ENCODE measurements at places on chromosomes 6 and 20.

DNA sequence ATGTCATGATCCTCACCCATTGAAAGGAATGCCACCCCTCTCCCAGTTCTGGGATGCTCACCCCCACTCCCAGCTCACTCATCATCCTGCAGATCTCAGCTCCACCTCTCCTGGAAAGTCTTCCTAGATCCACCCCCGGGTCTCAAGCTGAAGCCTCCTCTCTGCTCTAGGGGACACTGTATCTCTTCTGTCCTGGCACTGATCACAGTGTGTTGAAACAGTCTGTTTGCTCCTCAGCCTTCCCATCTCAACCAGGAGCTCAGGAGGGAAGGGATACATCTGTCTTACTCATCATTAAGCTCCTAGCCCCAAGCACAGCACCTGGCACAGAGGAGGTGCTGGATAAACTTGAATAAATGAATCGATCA, 80.1 kb downstream of the MRPL14 start:
- no peak for DNase-seq

DNA sequence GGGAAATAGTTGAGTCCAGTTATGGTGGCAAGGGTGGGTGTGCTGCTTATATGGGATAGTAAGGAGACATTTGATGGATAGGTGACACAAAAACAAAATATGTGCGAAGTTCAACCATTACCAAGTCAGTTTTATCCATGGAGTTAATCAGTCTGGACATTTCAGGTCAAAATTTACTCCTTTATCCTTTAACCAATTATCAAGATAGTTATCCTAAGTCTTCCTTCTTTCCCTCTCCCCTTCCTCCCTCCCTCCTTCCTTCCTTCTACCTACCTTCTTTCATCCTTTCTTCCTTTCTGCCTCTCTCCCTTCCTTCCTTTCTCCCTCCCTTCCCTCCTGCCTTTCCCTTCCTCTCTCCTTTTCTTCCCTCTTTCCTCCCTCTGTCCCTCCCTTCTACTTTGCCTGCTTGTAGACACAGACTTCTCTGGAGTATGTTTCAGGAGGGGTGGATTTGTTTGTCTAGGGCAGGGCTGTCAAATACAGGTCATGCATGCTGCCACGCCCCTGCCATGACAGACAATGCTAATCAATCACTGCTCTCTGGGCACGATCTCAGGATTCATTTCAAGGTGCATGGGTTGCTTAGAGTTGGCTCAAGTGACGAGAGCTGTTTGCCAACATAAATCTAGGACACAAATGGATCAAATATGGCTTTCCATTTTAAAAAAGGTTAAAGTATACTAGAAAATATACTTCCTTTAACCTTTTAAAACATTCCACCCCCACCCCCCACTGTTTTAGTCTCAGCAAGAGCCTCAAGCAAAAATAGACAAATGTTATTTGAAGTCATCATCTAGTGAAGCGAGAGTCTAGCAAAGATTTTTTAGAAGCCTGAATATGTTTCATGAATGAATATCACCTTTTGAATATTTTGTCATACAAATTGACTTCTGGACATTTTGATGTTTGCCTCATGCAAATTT, 281.6 kb upstream of the CITED2 start:
- no peak for DNase-seq

DNA sequence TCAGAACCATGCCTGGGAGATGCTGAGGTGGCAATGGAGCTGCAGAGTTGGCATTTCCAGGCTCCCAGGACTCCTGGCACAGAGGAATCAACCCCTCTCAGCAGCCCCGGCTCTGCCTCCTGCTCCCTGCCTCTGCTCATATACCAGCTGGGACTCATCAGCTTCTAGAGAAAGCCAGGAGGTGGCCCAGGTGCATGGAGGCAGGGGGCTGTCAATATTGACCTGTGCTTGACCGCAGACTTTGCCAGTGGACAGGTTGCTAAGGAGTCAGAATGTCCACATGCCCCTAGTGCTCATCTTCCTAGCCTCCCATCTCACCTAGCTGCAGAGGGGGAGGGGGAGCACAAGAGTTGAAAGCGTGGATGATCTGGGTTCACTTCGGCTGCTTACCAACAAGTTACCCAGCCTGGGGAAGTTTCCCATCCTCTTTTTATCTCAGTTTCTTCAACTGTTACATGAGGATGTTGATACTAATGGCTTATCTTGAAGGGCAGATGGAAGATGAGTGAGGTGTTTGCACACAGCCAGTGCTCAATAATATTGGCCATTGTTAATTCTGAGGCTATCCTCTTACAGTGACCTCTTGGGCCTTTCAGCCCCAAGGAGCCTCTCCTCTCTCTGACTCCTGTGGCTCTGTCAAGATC, 9.2 kb upstream of the SCRT2 start:
- no peak for DNase-seq

DNA sequence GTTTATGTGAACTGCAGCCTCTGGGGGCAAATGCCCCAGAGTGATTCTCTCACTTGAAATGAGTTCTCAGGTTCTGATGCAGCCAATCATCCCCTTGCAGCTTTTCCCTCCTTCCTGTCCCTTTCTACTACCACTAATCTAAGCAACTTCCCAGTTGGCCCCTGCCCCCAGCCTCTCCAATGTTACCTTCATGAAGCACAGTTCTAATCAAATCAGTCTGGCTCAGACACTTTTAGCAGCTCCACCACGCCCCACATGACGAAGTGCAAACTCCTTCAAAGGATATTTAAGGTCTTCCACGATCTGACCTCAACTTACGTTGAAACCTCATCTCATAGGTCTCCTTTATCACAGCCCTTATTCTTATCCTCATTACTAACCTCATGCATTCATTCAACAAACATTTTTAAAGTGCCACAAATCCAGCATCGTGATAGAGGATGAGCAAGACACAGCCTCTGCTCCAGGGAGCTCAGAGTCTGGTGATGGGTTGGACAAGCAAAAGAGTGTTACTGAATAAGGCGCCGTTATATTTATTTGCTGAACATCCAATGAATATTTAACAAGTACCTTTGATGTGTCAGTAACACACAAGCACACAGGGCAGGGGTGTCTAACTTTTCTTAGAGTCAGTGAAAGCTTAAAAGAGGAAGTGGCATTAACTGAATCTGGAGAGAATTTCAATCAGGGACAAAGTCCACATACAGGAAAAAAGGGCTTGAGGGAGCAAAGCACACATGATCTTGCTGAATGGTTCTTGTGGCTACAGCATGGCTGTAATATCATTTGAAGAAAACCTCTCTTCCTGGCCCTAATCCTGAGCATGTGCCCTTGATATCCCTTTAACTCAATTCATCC, 20.4 kb upstream of the DTNBP1 start:
- peak; percentile 77 for DNase-seq

GRCh38 chr6:107670792-107671199, 153.3 kb downstream of the SCML4 start:
- DNase-seq, result peak; percentile 85

- DNase-seq, result no peak
Observed at GRCh38 chr6:64186592-64186991, 551.0 kb downstream of the PHF3 start.

DNA sequence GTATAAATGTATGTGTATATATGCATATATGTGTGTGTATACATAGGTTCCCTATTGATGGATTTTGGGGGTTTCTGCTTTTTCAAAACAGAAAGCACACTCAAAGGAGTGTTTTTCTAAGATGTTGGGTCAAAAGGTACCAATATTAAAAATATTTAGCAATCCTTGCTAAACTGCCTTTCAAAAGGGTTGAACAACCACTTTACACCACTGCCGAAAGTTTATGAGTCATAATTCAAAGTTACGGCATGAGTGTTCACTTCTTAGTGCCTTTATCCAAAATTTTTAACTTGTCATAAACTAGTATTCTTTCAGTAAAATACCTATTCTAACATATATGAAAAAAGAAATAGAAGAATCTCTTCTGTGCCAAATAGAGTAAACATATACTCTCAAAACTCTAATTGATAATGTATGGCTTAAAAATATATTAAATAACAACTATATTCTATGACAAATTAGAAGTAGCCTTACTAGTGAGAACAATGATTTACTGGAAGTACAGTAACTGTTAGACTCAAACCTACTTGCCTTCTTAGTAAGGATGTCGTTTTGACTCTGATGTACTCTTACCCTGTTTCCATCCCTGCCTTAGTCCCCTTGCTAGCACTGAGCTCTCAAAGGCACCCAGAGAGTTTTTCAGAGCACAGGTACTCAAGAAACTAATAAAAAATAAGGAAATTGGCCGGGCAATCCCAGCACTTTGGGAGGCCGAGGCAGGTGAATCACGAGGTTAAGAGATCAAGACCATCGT, 136.1 kb downstream of the INSM1 start:
- no peak for DNase-seq

DNA sequence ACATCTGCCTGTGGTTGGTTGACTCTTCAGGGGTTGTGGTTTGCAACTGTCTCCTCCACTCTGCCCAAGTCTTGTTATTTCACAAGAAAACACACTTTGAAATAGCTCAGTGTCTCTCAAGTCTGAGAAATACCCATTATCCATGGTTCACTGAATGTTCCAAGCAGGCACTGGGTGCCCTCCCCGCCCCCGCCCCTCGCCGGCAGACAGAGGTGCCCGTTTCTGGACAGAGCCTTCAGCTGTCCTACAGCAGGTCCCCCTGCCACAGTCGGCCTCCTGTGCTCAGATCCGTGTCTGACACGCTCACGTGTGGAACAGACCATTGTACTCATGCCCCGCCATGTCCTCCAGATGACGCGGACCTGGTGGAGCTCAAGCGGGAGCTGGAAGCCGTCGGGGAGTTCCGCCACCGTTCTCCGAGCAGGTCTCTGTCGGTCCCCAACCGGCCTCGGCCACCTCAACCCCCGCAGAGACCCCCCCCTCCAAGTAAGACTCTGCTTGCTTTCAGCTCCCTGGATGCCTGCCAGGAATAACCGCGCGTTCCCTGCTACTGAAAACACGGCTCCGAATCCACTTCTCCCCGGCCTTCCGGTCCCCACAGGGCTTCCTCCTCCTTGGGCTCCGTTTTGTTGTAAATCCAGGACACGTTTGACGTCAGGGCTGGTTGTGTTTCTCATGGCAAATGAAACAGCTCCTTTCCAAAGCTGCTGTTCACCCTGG, 81.4 kb downstream of the SERAC1 start:
- DNase-seq, result peak; percentile 76

- no peak for DNase-seq
Observed at GRCh38 chr6:141316236-141316635, 816.5 kb upstream of the GJE1 start.

DNA sequence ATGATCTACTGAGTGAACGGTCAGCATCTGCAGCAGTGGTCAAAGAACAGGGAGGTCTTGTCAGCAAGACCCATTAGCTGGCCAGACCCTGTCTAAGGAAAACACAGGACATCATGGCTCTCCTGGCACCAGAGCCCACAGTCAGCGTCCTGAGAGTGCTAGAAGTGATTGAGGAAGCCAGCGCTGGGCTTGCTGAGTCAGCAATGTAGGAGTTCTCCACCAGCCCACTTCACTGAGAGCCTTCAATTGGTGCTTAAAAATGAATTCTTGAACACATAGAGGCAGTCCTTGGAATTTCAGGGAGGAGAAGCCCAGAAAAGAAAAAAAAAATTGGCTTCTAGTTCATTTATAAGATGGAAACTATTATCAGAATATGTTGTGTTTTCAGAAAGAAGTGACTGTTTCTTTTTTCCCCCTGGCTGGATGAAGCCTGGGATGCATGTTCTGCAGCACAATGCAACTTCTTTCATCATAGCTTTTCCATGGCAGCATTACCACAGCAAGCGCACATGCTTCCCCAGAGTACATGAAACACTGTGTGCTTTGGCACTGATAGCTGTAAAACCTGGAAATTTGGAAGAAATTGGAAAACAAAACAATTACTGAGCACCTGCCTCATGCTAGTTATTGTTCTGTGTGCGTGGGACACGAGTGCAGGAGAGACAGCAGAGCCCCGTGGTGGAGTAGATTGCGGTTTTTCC, 899.9 kb downstream of the C6orf118 start:
- DNase-seq, result no peak

Measured in Kasumi-1 (cell line).